ENCODE measurements at places on chromosomes 5 and 9.

DNA sequence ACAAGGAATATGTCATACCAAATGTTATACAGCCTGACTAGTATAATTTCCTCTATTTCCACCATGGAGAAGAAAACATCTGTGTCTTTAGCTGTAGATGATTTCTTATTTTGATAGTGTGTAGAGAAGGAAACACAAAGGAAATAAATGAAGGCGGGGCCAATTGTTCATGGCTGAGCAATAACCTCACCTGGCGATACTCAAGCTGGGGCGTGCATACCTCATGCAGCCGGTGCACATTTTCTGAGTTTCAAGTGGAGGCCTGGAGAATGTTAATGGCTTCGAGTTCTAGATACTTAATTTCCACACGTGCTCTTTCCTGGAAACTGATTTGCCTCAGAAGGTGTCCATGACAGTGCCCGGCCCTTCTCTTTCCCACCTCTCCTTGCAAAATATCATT, 127.4 kb upstream of the TAF11L2 start:
- no peak for DNase-seq

- no peak for DNase-seq
Observed at GRCh38 chr5:126003309-126003708, 419.9 kb upstream of the GRAMD2B start.

GRCh38 chr9:125856331-125856730, 109.2 kb downstream of the PBX3 start:
- DNase-seq, result no peak

GRCh38 chr5:54761213-54761701, 224.1 kb downstream of the ESM1 start:
- no peak for DNase-seq

DNA sequence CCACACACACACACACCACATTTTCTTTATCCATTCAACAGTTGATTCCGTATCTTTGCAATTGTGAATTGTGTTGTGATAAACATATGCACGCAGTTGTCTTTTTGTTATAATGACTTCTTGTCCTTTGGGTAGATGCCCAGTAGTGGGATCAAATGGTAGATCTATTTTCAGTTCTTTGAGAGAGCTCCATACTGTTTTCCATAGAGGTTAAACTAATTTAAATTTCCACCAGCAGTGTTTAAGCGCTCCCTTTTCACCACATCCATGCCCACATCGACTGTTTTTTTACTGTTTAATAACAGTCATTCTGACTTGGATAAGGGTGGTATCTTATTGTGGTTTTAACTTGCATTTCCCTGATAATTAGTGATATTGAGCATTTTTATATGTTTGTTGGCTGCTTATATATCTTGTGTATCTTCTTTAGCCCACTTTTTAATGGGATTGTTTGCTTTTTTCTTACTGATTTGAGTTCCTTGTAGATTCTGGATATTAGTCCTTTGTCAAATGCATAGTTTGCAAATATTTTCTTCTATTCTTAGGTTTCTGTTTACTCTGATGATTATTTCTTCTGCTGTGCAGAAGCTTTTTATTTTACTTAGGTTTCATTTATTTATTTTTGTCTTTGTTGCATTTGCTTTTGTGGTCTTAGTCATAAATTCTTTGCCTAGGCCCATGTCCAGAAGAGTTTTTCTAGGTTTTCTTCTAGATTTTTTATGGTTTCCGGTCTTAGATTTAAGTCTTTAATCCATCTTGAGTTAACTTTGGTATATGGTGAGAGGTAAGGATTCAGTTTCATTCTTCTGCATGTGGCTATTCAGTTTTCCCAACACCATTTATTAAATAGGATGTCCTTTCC, 82.4 kb downstream of the SH3RF2 start:
- DNase-seq, result no peak

DNA sequence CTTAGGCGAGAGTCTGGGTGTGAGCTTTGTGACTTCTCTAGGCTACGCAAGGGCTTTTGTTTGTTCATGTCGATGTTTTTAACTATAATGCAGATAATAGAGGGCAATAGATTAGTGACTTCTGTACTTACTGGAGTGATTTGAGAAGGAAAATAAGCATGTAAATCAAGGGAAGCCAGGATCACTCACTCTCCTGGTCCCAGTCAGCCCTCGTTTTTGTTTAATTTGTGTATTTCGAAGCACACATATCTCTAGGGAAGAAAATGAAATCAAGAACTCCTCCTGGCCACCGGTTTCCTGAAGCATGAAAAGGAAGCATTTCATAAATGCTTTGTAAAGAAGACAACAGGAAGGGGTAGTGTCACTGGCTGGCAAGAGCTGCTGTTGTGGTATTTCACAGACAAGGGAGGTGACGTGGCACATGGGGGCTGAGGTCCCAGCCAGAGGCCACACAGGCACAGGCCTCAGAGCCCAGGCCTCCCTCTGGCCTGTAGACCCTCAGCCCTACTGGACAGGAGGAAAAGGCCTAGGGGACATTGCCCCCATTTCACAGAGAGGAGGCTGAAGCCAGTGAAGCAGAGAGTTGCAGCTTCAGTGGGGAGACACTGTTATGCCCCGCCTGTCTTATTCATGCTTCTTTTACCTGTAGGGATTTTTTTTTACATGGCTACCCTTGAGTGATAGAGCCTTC, 34.1 kb downstream of the IRF1 start:
- no peak for DNase-seq

GRCh38 chr9:82808478-82808877, 254.5 kb downstream of the RASEF start:
- no peak for DNase-seq

- no peak for DNase-seq
Observed at GRCh38 chr5:139708877-139709581, 60.9 kb downstream of the CXXC5 start.

GRCh38 chr9:7094052-7094451, 336.3 kb downstream of the KDM4C start:
- no peak for DNase-seq

- DNase-seq, result no peak
Observed at GRCh38 chr9:68941780-68942459, 72.0 kb downstream of the PRKACG start.

Measured in HCT116 (cell line).